NCI-H1436 (cell line): ENCODE measurements at places on chromosomes 2 and 18.

DNA sequence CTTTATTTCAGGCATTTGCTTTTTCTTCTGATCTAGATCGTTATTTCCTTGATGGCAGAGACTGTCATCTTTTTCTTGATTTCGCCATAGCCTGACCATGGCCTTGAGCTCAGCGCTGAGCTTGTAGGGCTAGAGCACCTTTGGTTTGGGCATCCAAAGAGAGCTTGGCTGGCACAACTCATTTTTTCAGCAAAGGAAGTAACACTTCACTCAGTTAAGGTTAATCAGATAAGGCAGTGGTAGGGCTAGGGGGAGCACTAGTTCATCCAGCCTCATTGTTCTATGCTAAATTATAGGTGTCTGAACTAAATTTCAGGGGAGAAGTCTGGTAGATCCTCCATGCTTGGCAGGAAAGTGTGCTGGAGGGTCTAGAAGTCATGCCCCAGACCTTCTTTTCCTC lies 125.0 kb downstream of the SETBP1 start:
- DNase-seq: no peak

DNA sequence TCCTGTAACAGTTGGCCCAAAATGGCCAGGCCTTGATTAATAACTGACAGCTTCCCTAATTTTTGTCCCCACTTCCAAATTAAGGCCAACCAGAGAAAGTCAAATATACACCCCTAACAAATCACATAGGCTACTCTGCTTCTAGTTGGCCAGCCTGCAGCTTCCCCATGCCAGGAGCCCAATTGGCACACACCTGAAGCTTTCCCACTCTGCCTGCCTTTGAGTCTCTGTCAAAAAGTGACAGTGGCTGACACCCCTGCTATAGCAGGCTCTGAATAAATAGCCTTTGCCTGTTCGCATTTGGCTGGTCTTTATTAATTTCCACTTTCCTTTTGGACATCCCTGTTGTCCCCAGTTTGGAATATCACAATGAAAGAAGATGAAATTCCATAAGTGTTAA lies 256.6 kb upstream of the NCKAP5 start:
- DNase-seq: no peak

DNA sequence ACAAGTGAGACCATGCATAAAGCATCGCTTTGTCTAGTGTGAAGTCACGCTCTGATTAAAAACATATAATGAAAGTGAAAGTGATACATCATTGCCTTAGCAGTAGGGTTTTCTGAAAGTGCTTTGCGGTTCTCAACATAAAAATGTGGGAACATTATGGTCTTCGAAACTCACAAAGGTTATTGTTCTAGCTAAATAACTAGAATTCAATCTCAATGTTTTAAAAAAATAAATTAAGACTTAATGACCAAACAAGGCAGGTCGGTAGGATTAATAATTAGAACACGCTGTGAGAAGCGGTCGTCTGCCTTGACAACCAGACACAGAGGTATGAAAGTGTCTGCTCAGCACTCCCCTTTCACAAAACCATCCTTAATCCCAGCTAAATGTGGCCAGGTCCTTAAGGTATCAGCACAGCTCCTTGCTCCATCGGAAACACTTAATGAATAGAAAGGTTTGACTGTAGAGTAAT lies 42.2 kb downstream of the KLHL14 start:
- no peak for DNase-seq

DNA sequence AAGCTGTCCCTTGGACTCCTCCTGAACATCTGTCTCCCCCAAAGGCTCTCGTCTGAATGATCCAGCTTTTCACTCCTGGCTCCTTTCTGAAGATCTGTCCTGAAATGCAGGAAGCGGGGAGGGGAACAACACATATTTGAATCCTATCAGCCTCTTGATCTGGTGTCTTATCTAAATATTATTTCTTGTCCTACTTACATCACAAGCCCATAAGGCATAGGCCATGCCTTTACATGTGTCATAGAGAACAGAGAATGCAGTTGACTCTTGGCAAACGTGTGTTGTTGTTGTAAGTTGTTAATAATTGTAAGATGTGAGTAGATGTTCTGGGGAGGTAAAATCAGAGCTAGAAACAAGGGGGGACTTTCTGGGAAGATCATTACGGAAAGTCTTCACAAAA lies 57.4 kb downstream of the GATA6 start:
- DNase-seq: no peak

DNA sequence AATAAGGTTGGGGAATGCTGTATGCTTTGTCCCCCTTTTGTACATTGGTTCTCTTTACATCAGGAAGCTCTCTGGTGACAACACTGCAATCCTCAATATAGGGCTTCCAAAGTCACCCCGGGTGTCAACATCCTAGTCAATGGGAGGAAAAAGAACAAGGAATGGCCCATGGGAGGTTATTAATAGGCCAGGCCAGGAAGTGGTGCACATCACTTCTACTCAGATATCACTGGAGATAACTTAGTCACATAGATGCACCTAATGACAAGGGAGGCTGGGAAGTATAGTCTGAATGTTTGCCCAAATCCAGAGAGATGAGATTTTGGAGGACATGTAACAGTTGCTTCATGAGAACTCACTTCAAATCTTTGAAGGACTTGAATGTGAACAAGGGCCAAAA lies 274.7 kb downstream of the DYSF start:
- no peak for DNase-seq

DNA sequence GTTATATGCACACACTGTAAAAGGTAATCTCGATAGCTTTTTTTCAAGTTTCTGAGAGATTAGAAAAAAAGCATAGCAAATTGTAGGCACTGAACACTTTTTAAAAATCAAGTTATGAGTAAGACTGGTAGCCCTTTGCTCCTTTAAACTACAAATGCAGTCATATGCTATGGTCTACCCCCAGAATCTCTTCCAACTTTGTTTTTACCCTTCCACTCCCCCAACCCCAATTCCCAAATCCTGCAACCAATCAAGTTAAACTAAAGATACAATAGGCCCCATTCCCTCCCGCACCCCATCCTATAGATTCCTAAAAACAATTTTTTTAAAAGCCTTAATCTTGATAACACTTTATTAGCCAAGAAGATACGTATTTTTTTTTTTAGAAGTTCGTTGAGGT lies 752 bp upstream of the BAZ2B start:
- DNase-seq: no peak

DNA sequence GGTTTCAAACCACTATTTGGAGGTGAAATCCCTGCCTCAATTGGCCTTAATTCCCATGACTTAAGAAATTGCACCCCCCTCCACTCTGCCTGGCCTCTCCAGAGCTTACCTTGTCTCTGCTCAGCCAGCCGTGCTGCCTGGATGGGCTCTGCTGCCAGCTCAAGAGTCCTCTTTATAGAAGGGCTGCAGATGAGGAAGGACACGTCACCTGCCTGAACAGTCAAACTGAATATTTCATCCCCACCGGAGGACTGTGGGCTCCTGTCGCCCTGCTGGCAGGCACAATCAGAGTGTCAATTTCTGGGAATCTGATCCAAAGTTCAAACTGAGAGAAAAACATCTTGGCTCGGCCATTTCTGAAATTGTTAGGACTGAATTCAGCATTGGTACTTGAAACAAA lies at the start of gene OTOS:
OTOS (minus strand) TSS at position 148 of the 400 bp plus-strand sequence. CDS start 332 bp downstream, outside the sequence.
- DNase-seq: no peak

GRCh38 chr2:95013726-95014125 lies 11.8 kb upstream of the MAL start:
- no peak for DNase-seq
